Esophagus muscularis mucosa (tissue), 4 donors: ENCODE measurements at places on chromosomes 3 and 15. TPM values are rescaled to one million over a fixed set of nuclear protein-coding genes. Genes with fewer than 3 reads are reported as not detected.

- no peaks in the 10 kb centered on the region for H3K36me3 ChIP-seq
- H3K27me3 ChIP-seq = no peaks in the 10 kb centered on the region
- peaks cover 54% of the 10 kb centered on the region for H3K4me1 ChIP-seq
- H3K27ac ChIP-seq = no peak overlapping the region
- no peak for DNase-seq
Observed at GRCh38 chr15:78041946-78042345, 35.6 kb downstream of the TBC1D2B start.

EIF4E3 gene
- 39.7 TPM for total RNA-seq

PPP2R3A gene
- total RNA-seq = 28.9 TPM

DNA sequence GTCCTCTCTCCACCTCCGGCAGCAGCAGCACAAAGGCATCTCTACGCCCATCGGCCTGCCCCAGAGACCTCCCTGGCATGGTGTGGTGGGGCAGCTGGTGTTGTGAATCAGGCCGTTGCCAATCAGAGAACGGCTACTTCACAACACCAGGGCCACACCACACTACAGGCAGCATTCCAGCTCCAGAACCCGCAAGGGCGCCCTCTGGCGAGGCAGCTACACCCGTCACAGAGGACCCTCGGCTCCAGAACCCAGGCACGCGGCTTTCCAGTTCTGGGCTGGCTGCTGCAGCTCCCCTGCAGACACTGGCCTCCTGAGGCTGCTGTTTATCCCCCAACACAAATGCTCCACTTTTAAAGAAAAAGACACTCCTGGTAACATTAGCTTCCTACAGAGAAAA, 127.5 kb upstream of the TOPAZ1 start:
- no peaks in the 10 kb centered on the region for H3K27me3 ChIP-seq
- H3K4me1 ChIP-seq = no peaks in the 10 kb centered on the region
- no peak overlapping the region for H3K27ac ChIP-seq
- H3K4me3 ChIP-seq = no peak overlapping the region
- H3K36me3 ChIP-seq = no peaks in the 10 kb centered on the region

DNA sequence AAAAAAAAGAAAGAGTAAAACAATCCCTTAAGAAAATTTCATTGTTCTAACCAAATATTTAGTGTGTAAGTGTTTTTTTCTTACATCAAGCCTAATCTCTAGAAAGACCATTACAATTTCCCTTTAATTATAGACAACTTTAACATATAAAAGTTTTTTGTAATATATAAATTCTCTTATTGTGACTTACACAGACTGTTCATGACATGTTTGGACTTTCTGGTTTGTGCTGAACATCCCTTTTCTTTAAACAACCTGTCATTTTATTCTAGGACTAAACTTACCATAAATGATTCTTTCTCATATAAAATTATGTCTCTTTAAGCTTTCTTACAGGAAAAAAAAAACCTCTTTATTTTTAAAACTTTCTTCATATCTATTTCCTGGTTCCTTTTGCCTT, 13.0 kb upstream of the BTLA start:
- H3K36me3 ChIP-seq = no peaks in the 10 kb centered on the region
- H3K27me3 ChIP-seq = no peaks in the 10 kb centered on the region
- H3K27ac ChIP-seq = no peak overlapping the region
- H3K4me3 ChIP-seq = no peak overlapping the region

DNA sequence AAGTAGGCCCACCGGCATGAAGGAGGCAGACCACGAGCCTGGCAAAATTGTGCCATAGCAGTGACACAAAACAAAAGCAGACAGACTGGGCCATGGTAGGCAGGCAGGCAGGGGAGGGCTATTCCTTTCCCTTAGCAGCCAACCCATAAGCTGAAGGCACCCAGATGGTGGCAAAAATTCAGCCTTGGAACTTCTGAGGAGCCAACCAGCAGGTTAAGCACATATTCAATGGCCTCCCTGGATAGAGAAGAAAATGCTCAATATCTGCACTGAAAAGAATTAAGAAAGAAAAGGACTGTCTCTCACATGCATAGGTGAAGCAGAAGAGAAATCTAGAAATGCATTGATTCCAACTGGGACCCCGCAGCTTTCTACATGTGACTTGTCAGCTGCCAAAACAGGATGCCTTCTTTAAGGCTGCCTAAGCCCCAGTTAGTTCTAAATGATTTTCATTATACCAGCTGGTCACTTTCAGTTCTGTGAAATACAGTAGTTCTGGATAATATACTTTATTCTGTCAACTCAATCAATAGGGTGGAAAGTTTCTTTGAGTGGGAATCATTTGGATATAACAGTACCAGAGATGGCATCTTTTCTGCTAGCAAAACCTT, 2.7 kb downstream of the PRICKLE2 start:
- no peaks in the 10 kb centered on the region for H3K27me3 ChIP-seq
- H3K36me3 ChIP-seq = no peaks in the 10 kb centered on the region
- H3K4me3 ChIP-seq = no peak overlapping the region

COMMD4 gene
- 32.0 TPM for total RNA-seq

GRCh38 chr3:46690798-46691197, 2.7 kb downstream of the ALS2CL start:
- H3K27me3 ChIP-seq = no peaks in the 10 kb centered on the region
- no peak overlapping the region for H3K27ac ChIP-seq
- H3K4me1 ChIP-seq = peaks cover 52% of the 10 kb centered on the region
- peaks cover 10% of the 10 kb centered on the region for H3K36me3 ChIP-seq
- no peak for DNase-seq

- peaks cover 36% of the 10 kb centered on the region for H3K4me1 ChIP-seq
- peak overlapping the region; percentile 35 for H3K27ac ChIP-seq
- no peak overlapping the region for H3K4me3 ChIP-seq
- H3K36me3 ChIP-seq = no peaks in the 10 kb centered on the region
Observed at GRCh38 chr3:66723231-66723630, 222.4 kb upstream of the LRIG1 start.

DNA sequence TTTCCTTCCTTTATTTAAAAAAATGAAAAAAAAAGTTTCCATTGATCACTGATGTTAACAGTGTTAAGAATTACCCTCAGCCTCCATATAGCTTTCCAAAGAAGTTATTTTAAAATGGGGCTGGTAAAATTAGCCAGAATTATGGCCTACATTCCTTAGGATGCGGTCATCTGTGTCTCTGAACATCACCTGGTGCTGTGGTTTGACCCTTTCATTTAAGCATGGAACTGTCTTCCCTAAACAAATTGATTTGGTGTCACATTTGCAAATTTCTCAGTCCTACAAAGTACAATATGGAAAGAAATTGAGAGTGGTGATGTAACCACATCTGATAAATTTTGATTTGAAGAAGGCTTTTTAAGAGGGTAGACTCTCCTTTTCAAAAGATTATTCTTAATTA, 40.3 kb upstream of the ZPLD1 start:
- H3K27me3 ChIP-seq = no peaks in the 10 kb centered on the region
- DNase-seq = no peak
- no peaks in the 10 kb centered on the region for H3K4me1 ChIP-seq
- no peaks in the 10 kb centered on the region for H3K36me3 ChIP-seq

DNA sequence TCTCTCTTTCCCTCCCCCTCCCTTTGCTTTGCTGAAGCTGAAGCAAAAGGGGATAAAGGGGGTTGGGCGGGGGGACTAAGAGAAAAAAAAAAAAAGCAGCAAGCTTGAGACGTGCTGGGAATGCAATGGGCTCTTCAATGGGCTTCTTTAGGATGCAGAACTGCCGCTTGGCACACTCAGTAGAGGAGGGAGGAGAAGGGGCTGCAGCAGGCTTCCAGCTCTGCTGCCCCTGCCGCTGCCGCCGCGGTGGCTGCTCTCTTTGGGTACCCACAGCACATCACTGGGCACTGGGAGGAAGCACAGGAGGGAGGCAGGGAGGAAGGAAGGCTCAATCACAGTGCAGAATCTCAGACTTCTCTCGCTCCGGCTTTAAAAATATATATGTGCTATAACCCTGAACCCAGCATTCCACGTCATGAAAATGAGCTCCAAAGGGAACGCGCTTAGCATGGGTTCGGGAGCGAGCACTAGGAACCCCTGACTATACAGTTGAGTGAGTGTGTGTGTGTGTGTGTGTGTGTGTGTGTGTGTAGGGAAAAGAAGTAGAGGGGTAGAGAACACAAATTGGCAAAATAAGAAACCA, 3.5 kb downstream of the SLITRK3 start:
- H3K27me3 ChIP-seq = no peaks in the 10 kb centered on the region
- peaks cover 30% of the 10 kb centered on the region for H3K4me1 ChIP-seq
- H3K4me3 ChIP-seq = peak overlapping the region; percentile 71
- no peaks in the 10 kb centered on the region for H3K36me3 ChIP-seq

DNA sequence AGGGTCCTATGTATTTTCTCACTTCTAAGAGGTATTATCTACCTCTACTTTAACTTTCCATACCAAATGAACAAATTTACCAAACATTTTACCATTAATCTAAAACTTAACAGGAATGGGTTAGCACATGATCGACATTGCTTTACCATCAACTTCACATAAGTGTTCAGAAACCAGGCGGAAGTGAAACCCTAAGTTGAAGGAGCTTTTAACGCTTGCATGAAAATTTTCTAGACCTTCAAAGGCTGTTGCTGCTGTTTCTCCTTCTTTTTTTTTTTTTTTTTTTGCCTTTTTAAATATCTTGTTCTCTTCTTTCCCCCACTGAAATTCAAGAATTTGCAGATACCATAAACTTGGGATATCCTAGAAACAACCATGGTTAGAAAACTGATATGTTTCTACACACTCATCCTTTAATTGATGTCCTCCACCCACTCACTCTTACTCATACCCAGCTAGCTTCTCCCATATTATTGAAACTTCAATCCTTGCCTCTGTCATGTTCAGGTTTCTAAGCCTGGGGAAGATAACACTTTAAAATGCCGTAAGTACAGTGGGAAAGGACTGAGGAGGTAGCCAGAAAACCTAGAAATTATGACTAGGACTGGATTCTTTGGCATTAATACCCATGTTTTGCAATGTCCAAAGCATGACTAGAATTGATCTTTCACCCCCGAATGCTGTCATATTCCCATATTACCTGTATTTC, 24.7 kb downstream of the MYO5A start:
- no peaks in the 10 kb centered on the region for H3K27me3 ChIP-seq
- peaks cover 2% of the 10 kb centered on the region for H3K36me3 ChIP-seq
- DNase-seq = no peak
- H3K4me1 ChIP-seq = peaks cover 13% of the 10 kb centered on the region

SLC12A8 gene
- not detected for total RNA-seq

- no peak overlapping the region for H3K4me3 ChIP-seq
- no peak for DNase-seq
- H3K27ac ChIP-seq = no peak overlapping the region
- no peaks in the 10 kb centered on the region for H3K36me3 ChIP-seq
- no peaks in the 10 kb centered on the region for H3K4me1 ChIP-seq
Observed at GRCh38 chr3:23793528-23794134, 12.1 kb upstream of the UBE2E1 start.

DNA sequence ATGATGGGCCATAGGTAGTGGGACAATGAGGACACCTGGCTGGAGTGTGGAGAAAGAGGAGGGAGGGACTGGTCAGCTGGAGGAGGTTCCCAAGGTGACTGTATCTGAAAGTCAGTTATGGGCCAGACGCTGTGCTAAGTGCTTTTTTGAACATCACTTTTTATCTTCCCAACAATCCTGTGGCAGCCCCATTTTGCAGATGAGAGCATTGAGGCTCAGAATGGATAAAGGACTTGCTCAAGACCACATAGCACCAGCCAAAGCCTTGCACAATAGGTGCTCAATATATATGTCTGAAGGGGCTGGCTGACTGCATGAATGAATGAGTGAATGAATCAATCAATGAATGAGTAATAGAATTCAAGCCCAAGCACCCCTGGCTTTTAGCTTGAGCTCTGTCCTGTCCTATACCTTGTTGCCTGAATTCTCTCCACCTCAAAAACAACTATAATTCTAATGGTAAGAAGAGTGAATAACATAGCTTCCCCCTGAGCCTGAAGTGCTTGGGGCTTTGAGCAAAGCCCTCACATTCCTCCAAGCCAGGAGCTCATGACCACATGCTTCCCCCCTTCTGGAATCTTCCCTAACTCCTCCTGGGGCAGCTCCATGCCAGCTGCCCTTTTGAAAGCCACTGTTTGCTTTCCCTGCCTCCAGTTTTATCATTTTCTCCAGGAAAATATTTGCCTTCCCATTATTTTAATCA, 150.9 kb downstream of the RPLP1 start:
- H3K36me3 ChIP-seq = no peaks in the 10 kb centered on the region
- H3K4me3 ChIP-seq = no peak overlapping the region
- no peaks in the 10 kb centered on the region for H3K27me3 ChIP-seq
- no peak for DNase-seq
- H3K27ac ChIP-seq = no peak overlapping the region
- no peaks in the 10 kb centered on the region for H3K4me1 ChIP-seq

DNA sequence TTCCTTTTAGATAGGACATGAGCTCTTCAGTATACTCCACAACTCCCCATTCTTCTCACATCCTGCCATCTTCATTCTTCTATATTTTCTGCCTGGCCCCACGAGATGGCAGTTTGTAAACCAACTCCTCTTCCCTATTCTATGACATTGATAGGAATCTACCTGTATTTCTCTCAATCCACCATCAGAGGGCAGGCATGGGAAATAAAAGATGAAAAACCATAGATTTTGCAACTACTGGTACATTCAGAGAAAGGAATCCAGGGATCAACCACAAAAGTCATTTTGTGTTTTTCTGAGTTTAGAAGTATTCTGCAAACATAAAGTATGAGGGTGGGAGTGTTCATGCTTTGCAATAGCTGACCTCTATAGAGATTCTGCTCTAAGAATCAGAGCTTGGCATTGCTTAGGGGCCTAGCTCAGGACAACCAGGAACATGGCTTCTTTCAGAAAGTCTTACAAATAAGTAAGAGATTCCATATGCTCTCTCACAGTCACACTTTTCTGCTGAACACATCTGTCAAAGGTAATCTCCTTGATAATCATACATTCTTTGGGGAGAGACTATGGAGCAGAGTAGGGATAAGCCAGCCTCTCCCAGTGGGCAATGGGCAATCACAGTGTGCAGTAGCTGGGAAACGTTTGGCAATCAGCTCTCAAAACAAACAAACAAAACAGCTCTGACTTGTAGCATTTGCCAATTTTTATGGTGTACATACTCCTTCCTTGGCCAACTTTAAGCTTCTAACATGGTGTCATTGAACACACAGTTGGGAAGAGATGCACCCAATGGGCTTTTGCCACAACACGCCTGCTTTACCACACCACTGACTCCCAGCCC, 43.1 kb upstream of the SLC25A36 start:
- H3K4me3 ChIP-seq = no peak overlapping the region
- no peaks in the 10 kb centered on the region for H3K4me1 ChIP-seq
- H3K27me3 ChIP-seq = no peaks in the 10 kb centered on the region
- DNase-seq = no peak
- no peak overlapping the region for H3K27ac ChIP-seq
- H3K36me3 ChIP-seq = no peaks in the 10 kb centered on the region

TRH gene
- not detected for total RNA-seq

RLBP1 gene
- total RNA-seq = not detected

- H3K27me3 ChIP-seq = no peaks in the 10 kb centered on the region
- H3K4me1 ChIP-seq = no peaks in the 10 kb centered on the region
- no peak overlapping the region for H3K27ac ChIP-seq
- no peak for DNase-seq
- no peak overlapping the region for H3K4me3 ChIP-seq
Observed at GRCh38 chr3:153633407-153633806, 471.4 kb downstream of the RAP2B start.

GRCh38 chr15:33171202-33171601, 23.3 kb downstream of the FMN1 start:
- DNase-seq = no peak
- no peak overlapping the region for H3K27ac ChIP-seq
- H3K4me3 ChIP-seq = no peak overlapping the region

GRCh38 chr15:85886309-85886811, 91.6 kb upstream of the KLHL25 start:
- no peak overlapping the region for H3K4me3 ChIP-seq
- DNase-seq = no peak
- no peaks in the 10 kb centered on the region for H3K4me1 ChIP-seq
- H3K27me3 ChIP-seq = no peaks in the 10 kb centered on the region
- H3K27ac ChIP-seq = no peak overlapping the region

GRCh38 chr3:59064276-59064675, 14.5 kb upstream of the CFAP20DC start:
- H3K4me3 ChIP-seq = no peak overlapping the region
- H3K4me1 ChIP-seq = no peaks in the 10 kb centered on the region
- H3K27me3 ChIP-seq = no peaks in the 10 kb centered on the region
- DNase-seq = no peak
